ENCODE measurements at places on chromosomes 2 and 18. TPM values are rescaled to one million over a fixed set of nuclear protein-coding genes. Genes with fewer than 3 reads are reported as not detected.

GRCh38 chr2:27123302-27124150 lies at the start of gene ABHD1:
Gene ABHD1 (plus strand): TSS chr2:27123815. CDS start chr2:27123949, 134 bp downstream.
- peak; percentile 50 for DNase-seq

GRCh38 chr2:60515721-60516226 lies 37.7 kb downstream of the BCL11A start:
- no peak for DNase-seq

GRCh38 chr2:191038241-191038725 lies 24.3 kb upstream of the STAT1 start:
- no peak for DNase-seq

DNA sequence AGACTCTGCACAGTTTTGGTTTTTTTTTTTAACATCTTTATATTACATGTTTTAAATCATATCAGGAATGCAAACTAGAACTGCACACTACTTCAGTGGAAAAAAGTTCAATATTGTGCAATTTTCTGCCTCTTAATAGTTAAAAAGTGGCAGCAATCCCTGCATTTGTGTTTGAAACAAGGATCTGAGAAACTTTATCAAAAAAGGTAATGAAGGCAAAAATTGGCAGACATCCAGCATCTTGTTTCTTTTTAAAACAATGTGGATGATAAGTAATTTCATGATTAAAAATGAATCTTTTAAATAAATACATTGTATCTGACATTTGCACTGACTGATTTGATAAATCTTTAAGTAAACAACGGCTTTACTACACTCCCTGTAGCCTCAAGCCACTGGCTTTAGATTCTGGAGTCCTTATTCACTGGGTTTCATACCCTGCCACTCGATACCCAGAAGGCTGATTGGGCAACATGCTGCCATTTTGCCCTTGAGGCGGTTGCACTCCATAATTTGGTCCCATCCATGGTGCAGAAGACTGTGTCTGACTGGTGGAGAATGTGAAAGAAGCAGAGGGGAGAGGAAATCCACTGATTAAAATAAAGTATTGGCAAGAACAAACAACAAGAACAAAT lies 21.6 kb upstream of the C2orf42 start:
- no peak for DNase-seq

GRCh38 chr2:118417406-118418120 lies 329.3 kb downstream of the INSIG2 start:
- no peak for DNase-seq

DNA sequence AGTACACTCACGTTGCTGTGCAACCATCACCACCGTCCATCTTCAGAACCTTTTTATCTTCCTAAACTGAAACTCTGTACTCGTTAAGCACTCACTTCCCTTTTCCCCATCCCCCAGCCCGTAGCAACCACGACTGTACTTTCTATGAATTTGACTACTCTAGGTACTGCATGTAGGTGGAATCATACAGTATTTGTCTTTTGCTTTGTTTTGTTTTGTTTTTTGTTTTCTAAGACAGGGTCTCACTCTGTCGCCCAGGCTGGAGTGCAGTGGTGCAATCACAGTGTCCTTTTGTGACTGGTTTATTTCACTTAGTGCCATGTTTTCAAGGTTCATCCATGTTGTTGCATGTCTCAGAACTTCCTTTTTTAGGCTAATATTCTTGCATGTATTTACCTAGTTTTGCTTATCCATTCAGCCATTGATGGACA lies 7.0 kb upstream of the TYMS start:
- DNase-seq = no peak

DNA sequence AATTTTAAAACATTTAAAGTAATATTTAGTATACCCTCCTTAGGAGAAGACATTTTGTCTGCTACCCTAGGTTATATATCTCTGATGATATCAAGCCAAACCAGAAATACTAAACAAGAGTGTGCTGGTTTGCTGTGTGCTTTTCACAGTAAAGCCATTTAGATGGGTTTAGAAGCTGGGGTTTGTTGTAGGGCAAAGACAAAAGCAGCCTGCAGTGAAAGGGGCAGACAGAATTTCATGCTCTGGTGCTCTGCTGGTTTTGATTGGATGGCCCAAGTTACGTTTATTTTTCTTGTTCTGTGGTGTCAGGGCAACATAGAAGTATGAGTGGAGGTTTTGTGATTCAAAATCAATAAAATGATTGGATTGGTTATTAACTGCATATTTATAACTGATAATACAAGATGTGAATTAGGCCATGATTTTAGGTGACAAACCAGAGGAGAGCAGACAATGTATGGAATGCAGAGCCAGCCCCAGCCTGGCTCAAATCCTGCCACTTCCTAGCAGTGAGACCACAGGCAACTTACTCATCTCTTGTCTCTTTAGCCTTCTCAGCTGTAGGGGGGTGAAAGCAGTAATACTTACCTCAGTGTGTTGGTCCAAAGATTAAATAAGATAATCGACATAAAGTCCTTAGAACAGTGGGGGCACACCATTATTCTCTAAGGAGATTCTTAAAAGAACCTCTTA lies 30.9 kb upstream of the IER3IP1 start:
- no peak for DNase-seq

- no peak for DNase-seq
Measured at GRCh38 chr2:12155303-12156051, 409.0 kb downstream of the LPIN1 start.

DNA sequence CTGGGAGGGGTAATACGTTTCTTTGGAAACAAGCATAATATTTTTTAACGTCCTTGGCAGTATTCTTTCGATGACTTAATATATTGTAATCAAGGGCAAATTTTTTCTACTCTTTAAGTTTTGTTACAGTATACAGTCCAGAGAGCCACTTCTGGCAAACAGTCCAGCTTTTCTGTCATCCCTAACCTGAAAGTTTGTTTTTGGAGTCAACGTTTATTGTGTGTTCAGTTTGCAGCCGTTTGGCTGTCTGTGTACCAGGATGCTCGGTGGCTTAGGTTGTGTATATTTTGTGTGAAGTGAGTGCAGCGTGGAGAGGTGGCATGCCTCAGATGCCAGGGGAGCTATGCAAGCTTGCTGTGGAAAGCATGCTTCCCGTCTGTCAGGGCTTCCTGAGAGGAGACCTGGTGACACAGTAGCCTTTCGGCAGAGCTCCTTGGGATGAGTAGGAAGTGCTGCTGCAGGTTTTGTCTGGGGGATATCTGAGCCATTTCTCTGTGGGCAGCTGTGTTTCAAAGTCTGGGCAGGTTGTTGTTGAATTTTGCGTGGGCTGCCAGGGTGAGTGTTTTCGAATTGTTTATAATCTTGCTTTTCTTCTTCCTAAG lies 14.7 kb downstream of the MAP3K20 start:
- no peak for DNase-seq

GRCh38 chr2:168490015-168490874 lies 34.2 kb downstream of the CERS6 start:
- DNase-seq = peak; percentile 22

GRCh38 chr2:52895726-52896340 lies 871.8 kb upstream of the CHAC2 start:
- DNase-seq = no peak

DNA sequence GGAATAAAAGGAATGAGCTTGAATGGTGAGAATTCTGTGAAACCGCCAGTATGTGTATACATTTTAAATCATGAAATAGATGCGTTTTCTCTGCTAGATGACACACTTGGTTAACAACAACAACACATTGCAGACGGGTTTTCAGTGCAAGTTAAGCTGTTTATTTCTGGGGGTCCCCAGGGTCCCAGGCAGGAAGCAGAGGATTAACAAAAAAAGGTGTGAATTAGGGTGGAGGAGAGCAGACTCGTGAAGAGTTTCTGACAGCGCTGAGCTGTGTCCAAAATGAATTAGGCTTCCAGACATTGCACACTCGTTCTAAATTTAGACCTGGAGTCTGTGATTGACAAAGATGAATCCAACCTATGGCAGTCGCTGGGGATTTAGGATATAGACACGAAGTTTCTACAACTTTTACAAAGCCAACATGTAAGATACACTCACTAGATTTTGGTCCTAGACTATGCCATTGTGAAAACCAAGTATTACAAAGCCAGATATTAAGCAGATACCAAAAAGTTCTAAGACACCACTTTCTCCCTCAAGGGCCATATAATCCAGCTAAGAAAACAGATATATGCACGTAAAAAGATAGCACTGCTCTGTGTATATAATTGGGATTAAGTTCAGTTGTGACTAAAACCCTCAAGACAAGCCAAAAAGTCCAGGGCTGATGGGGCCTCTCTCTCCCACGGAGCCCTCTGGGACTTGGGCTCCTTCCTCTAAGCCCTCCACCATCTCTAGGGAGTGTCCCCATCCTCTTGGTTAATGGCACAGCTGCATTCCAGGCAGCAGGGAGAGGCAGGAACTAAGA lies 120.2 kb downstream of the ACAA2 start:
- DNase-seq = no peak

DNA sequence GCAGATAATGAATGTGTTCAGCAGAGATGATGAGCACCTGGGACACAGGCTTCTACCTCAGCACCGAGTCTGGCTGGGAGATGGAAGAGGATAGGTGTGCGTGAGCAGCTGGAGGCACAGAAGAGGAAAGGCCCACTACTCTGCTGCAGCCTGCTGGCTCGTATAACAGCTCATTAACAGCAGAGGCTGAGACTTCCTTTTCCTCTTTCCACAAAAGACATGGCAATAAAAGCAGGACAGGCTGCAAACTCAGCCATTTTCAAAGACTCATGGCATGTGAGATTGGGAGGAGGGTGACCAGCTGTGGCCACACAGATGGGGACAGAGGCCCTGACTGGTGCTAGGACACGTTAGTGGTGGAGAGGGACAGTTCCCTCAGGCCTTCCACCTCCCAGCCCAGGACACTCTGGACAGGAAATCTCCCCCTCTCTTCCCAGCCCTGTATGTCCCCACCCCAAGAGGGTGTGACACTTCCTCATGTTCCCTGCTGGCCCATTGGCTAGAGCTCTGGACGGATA lies 60.3 kb downstream of the CACNB4 start:
- peak; percentile 57 for DNase-seq

- no peak for DNase-seq
Measured at GRCh38 chr2:148021886-148022285, 995 bp downstream of the MBD5 start.

DNA sequence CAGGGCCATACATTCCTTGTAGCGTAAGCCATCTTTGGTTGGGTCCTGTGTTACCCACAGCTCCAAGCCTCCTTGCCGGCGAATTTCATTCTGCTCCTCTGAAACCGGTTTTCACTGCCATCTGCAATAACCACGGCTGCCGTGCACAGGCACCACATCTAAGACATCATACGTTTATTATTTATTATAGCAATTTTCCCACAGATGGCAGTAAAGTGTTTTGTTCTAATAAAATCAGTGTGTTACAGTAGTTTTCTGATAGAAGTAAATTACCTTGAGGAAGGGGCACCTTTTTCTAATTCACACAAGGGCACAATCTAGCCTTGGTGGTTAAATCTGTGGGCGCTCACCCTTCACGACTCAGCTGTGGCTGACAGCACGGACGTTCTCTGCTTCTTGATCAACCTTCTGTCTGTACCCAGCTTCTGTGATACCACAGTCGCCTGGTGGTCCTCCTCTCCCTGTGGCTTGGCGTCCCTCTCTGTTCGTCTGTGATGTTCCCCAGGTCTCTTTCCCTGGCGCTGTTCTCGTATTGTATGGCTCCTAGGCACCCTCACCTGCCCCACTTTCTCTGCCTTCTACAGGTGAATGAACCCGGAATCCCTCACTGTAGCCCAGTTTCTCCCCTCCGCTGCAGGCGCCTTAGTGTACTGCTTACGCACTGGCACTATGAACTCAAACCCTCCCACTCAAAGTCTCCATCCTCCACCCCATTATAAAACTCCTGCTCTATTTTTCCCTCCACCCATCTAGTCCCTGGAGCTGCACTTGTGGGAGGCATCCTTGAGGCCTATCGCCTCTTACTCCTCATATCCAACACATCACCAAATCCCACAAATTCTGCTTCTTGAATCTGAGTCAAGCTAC lies 236.8 kb downstream of the DYSF start:
- no peak for DNase-seq

DNA sequence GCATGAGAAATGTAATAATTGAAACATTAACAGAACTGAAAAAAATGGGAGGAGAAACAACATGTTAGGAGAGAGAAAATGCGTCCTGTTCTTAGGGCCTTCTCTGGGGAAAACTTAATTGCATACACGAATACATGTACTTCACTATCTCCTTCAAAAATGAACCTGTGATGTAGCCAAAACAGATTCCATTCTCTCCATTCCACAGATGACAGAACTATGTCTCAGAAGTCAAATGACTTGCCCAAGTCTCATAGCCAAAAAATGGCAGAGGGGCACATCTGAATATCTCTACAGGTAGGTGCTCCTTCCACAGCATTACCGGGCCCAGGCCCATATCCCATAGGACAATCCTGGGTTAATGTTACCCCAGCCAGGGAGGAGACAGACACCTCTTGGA lies 3.9 kb upstream of the DCTN1 start:
- DNase-seq = no peak

DNA sequence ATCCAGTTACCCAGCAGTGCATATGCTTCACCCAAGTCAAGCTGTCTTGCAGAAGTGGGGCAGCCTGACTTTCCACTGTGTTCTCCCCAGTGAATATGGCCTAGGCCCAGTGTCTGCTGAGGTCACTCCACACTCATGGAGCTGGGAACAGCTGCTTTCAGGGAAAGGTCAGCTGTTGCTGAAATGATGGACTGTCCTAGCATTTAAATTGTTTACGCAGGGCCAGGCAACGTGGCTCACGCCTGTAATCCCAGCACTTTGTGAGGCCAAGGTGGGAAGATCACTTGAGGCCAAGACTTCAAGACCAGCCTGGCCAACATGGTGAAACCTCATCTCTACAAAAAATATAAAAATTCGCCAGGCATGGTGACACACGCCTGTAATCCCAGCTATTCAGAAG lies 86.5 kb downstream of the LIPG start:
- DNase-seq = peak; percentile 37

DNA sequence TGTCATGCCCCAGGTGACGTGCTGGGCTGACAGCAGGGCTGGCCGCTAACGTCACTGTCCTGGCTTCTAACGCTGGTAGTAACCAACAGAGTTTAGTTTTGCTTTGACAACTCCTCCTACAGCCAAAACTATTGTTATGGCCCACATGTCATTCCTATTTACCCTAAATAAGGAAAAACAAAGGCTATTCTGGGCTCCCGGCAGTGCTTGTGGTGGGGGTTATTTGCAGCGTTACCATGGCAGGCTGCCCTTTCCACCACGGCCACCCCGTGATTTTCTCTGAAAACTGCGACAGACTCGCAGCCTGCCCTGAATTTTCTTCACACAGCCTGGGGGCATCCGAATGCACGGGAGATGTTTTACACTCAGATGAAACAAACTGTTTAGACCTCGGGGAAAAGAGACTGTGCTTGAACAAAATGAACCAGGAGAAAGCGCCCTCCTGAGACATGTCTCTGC lies 115.2 kb downstream of the FAM210A start:
- DNase-seq = peak; percentile 41

- DNase-seq = no peak
Measured at GRCh38 chr18:26901020-26901419, 35.5 kb upstream of the AQP4 start.

The KIF1A gene
- 2.2 TPM for total RNA-seq

The SAG gene
- not detected for total RNA-seq

Measured in left colon (tissue), 2 donors.